ENCODE measurements at places on chromosomes 2 and 18.

GRCh38 chr2:64807417-64807816 is 153.7 kb upstream of the SERTAD2 start:
- no peak for DNase-seq

- no peak for DNase-seq
Observed at GRCh38 chr18:48922226-48922800, 28.5 kb downstream of the SMAD7 start.

- DNase-seq: no peak
Observed at GRCh38 chr2:230106771-230107170, 38.0 kb upstream of the SLC16A14 start.

- DNase-seq: no peak
Observed at GRCh38 chr2:215969131-215969841, 44.1 kb downstream of the MREG start.

DNA sequence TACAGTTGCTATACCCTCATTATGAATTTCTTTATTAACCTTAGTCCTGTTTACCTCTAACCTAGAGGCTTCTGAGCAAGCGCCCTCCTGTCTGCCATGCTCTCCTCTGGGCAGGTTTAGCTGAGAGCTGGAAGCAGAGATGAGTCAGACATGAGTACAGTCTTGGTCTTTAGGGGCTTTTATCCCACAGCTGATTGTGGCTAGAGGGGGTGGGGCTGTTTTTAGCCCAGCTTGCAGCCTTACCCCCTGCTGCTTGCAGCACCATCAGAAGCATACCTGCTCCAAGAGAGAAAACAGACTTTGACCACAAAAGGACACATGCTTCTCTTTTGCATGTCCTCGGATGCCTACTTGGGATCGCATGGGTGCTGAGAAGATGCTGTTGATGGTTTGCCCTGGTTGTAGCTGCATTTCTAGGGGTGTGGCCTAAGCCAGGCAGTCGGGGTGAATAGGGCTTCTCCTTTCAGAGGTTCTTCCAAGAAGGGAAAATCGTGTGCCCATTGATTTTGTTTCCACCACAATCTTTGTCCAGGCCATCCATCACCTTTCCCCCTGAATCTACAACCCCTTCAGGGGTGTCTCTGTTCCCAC is 115.0 kb upstream of the LGALSL start:
- no peak for DNase-seq

DNA sequence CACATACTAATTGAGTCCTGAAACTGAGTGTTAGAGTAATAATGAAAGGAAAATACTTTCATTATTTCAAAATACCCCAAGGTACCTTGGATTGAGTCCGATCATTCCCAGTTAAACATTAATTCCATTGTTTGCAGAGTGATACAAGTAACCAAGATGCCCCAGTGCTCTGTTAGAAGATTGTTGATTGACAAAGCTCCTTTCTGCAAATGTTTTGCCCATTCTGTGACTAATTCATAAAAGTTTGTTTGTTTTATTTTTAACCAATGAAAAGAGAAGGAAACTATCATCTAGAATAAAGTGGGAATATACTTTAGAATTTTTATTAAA is 124.0 kb downstream of the GULP1 start:
- DNase-seq: no peak

DNA sequence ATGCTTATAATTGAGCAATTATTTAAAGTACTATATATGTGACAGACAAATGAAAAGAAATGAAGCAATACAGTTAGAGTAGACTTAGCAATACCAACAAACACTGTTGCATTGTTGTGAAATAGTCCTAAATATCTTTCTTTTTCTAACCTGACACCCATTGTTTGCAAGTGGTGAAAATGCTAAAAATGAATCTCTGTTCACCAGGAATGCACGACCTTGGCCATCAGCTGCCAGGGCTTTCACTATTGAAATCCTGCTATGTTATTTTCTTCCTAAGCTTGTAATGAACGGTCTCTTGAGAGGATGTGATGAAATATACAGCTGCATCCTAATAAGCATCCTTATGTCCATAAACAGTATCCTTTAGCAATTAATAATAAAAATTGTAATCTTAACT is 136.2 kb upstream of the MGAT5 start:
- DNase-seq: no peak

DNA sequence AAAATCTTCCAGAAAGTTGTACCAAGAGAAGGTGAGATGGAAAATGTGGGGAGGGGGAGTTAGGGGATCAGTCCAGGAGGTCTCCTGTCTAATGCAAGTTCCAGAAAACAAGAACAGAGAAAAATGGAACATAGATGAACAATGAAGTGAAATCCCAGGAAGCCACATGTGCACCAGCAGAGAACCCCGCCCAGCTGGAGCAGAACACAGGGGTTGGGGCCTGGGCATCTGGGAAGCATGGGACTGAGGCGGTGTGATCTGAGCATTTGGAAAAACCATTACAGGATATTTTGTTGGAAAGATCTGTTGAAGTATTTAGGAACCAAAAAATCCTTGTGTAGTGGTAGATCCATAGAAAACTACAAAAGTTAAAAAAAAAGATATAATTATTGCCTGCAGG is 133.7 kb downstream of the INO80D start:
- no peak for DNase-seq

DNA sequence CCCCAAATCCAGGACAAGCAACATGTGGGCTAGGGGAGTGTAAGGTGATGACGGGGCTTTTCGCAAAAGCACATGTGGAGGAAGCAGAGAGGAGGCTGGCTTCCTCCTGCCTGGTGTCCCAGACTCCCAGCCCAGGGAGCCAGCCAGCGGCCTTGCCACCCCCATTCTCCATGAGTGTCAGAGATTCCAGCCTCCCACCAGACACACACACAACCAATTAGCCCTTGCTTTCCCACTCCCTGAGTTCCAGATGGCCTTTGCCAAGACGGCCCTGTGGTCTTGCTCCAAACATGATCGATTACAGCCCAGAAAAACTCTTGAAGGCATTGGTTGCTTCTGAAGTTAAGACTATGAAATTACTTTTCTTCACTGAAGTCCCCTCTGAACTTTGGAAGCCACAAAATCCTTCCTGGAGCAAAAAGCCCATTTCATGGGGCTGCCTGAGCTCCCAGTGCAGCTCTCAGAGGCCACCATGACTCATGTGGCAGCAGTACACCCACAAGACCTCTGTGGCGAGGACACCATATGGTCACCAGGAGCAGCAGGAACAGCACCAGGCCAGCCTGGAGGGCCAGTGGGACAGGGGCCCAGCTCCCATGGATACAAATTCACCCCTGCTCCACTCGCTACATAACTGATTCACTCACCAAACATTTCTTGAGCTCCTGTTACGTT is 69.1 kb upstream of the PID1 start:
- DNase-seq: no peak

GRCh38 chr2:137659616-137660015 is 304.7 kb upstream of the HNMT start:
- DNase-seq: no peak
